ENCODE measurements at places on chromosomes 12 and 14.
A peak's percentile ranks its signal among the peaks of the same experiment; 100 is the strongest.

DNA sequence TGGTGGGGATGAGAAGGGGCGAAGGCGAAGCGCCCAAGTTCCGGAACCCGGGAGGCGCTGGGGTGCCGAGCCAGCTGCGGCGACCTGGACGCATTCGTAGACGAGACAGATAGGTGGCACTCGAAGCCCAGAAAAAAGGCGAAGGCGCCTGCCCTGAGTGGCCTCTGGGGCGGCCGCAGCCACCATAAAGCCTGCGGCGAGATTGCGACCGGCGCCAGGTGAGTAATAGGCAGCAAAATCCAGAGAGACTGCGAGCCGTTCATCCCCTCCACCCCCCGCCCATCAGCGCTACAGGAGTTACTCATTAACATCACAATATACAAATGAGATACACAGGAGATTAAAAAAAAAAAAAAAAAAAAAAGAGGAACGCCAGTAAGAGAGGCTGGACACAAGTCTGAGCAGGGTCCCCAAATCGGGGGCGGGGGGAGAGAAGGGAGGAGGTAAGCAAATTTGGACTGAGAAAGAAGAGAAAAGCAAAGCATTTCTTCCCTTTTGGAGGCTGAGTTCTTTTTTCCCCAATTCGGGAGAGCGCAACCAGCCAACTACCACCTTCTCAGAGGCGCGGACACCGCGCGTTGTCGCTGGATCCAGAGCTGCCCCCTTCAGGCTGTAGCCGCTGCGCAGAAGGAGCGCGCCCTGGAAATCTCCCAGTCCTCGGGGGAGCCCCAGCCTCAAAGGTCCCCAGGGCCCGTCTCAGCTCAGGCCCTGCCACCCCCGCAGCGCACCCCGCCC is 15.7 kb downstream of the TBX3 start:
- DNase-seq: no peak

DNA sequence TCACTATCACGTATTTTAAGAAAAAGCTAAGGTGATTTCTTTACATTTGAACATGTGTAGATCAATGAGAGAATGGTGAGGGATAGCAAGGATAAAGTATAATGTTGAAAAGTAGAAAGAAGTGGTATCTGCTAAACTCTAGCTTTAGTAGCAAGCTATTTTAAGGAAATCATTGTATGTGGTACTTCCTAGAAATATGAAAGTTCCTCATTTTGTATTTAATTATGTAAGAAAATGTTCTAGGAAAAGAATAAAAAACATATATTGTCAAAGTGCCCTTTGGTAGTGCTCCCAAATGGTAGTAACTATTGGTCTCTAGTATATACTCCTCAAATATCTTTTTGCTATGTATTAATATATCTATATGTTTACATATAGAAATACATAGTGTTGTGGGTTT is 35.7 kb downstream of the RAB21 start:
- no peak for DNase-seq

DNA sequence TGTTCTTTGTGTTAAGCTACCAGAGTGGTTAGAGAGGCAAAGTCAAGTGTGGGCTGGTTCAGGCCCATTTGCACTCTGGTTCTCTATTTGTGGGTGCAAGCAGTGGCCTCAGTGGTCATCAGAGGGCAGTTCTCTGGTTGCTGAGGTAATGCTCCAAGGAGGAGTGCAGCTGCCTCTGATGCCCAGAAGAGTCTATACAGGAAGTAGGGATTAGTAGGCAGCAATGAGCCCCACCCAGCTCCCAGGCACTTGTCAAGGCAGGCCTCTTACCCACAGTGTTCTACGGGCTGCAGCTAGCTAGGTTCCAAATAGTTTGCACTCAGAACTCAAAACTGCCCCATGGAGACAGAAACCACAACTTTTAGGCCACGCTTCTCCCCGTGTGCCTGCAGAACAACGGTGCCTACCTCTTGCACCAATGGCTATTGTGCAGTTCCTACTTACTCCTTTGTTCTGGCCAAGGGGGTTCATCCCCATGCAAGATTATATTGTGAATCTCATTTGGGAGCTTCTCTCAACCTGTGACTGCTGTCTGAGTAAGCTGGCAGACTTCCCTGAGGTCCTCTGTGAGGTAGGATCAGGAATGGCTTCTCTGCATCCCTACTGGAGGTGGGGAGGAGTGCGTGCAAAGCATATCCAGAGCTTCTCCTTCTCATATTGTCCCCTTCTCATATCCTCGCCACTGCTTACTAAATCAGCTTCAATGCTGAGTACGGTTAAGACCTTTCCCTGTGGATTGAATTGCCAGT is 410.3 kb upstream of the LMO3 start:
- DNase-seq: no peak

- DNase-seq: no peak
These were observed 162.8 kb upstream of the TBX3 start for GRCh38 chr12:114846771-114847170.

DNA sequence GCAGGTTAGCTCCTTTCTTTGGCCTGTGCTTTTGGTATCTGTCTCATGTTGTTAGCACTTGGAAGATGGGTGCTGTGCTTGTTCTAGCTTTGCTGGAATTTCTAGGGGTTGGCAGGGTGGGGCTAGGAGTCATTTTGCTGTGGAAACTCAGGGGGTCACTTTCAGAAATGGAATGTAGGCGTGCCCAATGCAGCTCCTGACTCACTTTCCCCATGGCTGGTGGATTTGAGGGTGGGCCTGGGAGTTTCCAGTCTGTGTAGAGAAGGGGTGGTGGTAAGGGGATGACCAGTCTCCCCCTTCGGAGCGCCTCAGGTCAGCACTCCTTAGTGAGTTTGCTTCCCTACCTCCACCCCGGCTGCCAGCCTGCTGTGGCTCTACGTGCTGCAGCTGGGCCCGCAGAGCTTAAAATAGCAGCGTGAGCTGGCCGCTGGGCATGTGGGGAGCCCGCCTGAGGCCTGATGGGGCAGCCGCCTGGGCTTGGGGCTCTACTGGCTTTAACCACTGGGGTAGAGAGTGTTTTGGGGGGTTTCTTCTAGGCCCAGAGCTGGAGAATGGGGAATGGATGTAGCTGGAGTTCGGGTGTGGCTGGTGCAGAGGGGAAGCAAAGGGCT is 108.2 kb downstream of the TSPAN9 start:
- no peak for DNase-seq

GRCh38 chr12:1222858-1223639 is 232.0 kb downstream of the ERC1 start:
- DNase-seq: no peak

DNA sequence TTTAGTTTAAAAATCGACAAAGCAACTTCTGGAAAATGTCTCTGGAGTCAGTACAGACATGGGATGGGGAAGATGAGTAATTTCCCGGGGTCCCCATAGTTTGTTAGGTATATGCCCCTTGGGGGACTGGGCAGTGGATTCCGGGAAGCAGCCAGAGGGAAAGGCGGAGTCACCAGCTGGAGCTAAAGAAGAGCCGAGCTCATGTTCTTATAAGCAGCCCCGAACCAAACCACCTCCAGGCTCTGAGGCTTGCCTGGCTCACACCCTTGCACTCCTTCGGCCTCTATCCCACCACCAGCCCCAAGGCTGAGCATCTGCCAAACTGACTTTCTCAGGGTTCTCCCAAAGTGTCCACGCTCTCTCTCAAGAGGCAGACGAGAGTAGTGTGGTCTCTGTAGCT is 117.8 kb downstream of the PAH start:
- DNase-seq: no peak

- DNase-seq: peak; percentile 99
These were observed 29.6 kb upstream of the KCNK10 start for GRCh38 chr14:88352698-88353097.

DNA sequence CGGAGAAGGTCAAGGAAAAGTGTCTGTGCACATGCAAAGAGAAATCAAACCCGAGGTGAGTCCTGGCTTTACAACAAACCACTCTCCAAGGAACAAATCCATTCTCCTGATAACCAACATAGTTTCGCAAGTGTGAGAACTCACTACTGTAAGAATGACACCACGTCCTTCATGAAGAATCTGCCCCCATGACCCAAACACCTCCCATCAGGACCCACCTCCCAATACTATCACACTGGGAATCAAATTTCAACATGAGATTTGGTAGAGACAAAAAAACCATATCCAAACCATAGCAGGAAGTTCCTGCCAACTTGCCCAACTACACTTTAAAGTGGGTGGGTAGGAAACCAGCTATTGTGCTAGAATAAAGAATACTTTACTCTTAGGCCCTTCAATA is 2.4 kb upstream of the ERC1 start:
- no peak for DNase-seq

- DNase-seq: no peak
These were observed 68.4 kb upstream of the PTGR2 start for GRCh38 chr14:73783107-73783727.

GRCh38 chr14:72924337-72924736 is 1.9 kb upstream of the DCAF4 start:
- peak; percentile 4 for DNase-seq

DNA sequence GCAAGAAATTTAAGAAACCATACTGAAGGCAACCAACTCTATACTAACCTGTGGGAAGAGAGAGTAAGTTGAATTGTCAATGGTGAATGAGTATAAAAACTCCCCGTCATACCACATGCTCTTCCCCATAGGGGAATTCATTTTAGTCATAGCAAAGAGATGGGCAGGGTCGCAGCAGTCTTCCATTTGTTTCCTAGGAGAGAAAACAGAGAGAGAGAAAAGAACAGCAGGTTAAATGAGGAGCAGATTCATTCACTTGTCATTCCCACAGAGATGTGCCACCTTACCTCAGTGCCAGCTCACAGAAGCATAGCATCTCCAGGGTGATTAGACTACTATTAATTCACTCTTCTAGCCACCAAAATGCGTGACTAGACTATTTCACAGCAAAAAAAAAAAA is 47.4 kb downstream of the ST8SIA1 start:
- DNase-seq: no peak

GRCh38 chr12:87511371-87511770 is 517.8 kb downstream of the C12orf50 start:
- no peak for DNase-seq

- DNase-seq: no peak
These were observed 5.2 kb downstream of the OR4E1 start for GRCh38 chr14:21668377-21668776.

DNA sequence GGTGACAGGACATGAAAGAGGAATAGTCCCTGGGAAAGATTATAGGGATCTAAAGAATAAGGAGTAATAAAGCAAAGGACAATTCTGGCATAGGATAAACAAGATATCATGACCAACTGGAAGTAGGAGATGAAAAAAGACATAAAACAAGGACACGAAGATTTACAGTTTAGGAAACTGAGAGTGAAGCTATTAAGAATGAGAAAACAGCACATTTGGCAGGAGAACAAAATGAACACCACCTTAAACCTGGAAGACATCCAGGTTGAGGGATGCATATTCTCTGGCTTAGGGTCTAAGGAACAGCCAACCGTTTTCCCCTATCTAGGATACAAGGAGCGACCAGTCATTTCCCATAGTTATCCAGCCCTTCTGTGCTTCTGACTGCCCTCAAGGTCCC is 1.9 kb downstream of the TRIP11 start:
- DNase-seq: no peak

- DNase-seq: peak; percentile 47
These were observed 834 bp downstream of the COCH start for GRCh38 chr14:30874999-30875787.

DNA sequence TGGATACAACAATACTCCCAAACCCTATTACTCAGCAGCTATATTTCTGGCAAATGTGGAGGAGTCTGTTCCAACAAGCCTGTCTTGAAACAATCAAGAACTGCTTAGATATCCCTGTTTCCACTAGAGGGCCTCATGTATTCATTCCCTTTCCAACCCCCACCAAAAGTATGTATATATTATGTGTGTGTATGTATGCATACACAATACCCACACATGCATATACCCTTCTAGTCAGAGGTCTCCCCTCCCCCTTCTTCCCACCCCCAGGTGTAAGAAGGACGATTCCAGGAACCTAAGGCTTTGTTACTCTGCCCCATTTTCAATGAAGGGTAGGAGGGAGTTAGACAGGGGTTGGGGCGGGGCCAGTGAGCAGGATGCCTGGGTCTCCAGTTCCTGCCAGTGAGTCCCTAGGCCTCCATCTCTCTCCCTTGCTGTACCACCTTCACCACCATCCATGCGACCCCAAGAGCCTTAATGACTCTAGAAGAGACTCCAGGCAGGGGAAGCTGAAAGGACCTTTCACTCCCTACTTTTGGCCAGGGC is at the start of gene DGKA:
TSS of gene DGKA (plus strand) at position 392 of the 546 bp plus-strand sequence. CDS start 5,342 bp downstream, outside the sequence.
- peak; percentile 74 for DNase-seq

- DNase-seq: no peak
These were observed 47.1 kb upstream of the RERG start for GRCh38 chr12:15268309-15268708.

DNA sequence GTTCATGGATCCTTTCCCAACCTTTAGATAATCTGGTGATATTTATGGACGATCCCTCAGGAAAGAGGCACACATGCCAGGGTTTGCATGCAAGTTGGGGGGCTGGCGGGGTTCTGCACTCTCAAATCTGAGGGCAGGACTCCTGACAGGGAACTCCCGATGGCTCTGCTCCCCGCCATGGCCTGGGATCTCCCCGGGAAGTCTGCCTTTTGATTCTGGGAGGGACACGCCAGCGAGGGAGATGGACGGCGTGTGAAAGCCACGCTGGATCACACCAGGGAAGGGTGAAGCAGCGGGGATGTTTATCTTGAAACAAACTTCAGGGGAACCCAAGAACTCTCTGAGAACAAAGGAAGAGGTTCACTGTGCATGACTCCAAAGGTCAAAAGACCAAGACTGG is 43.6 kb downstream of the LGMN start:
- no peak for DNase-seq

DNA sequence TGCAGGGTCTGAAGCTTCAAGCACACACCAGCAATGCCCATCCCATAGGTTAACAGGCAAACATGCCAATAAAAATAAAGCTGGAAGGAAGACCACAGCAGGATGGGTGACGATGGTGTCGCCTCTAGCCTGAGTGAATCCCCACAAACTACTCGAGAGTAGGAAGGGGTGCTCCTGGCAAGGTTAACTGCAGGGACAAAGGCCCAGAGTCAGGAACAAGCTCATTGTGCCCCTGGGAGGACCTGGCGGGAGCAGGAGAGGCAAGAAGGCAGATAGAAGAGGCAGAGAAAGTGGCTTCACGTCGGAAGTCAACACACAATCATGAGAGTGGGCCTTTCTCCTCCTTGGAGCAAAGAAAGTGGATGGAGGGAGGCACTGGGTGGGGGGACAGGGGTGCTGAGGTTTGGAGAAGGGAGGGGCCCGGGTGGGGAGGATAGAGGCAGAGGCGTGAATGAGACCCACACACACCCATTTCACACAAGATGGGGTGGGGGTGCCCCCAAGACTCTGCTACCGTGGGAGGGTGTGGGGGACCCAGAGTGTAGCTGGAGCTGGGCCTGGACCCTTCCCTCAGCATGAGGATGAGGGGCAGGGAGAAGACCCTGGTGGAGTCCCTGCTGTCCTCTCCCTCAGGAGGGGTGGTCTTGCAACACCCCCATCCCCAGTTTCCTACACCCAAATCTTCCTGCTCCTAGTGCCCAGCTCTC is 43.1 kb downstream of the DIO3 start:
- no peak for DNase-seq

DNA sequence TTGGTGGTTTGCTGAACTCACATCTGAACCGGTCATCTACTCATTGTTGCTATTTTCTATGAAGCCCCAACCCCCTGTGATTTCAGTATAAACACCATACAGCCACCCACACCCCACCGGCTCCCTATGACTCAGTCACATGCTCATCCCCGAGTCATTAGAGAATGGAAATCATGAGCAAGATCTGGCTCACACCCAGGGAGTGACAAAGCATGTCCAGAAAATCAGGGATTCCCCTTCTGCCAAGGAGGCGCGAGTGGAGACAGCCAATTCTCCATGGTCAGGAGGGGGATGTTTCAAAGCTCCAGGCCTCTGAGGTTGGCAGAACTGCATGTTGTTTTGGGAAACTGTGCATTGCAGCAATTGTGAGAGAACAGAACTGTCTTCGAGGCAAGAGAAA is 657.5 kb upstream of the TBX3 start:
- no peak for DNase-seq

Data from NCI-H2171 treated with DMSO at 0.1 percent for 48 hours (cell line).